Activated CD4-positive, CD25-positive, alpha-beta regulatory T cell treated with anti-CD3 and anti-CD28 coated beads, Interleukin-2, amount 50 U/mL, for 16 hours (primary cell): ENCODE measurements at places on chromosomes 1 and 21.
A peak's percentile ranks its signal among the peaks of the same experiment; 100 is the strongest.

- DNase-seq, result no peak
These were observed at the start of gene PTPRF for GRCh38 chr1:43530483-43531106. TSS of gene PTPRF (plus strand) at chr1:43530883. CDS start at chr1:43545076, 14,193 bp downstream.

DNA sequence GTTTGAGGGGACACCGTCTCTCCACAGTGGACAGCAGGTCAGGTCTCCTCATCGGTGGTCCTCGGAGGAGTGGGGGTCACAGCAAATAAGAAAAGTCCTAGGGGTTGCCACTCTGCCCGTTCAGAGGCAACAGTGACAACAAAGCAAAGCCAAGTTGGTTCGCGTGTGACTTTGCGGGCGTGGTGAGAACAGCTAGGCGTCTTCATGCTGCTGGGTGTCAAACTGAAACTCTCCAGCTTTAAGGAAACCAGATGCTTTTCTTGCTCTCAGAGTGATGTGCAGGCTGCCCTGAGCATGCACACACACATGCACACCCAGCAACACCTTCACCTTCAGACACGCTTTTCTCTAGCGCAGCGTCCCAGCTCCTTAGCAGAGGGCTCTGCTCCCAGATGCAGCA, 70.1 kb upstream of the ARHGEF16 start:
- no peak for DNase-seq

GRCh38 chr1:26111530-26112406, at the start of gene PDIK1L:
TSS of gene PDIK1L (plus strand) at chr1:26111824. CDS start at chr1:26114309, 2,485 bp downstream.
- DNase-seq, result peak; percentile 88

GRCh38 chr1:203915811-203916210, 54.4 kb downstream of the SNRPE start:
- no peak for DNase-seq

DNA sequence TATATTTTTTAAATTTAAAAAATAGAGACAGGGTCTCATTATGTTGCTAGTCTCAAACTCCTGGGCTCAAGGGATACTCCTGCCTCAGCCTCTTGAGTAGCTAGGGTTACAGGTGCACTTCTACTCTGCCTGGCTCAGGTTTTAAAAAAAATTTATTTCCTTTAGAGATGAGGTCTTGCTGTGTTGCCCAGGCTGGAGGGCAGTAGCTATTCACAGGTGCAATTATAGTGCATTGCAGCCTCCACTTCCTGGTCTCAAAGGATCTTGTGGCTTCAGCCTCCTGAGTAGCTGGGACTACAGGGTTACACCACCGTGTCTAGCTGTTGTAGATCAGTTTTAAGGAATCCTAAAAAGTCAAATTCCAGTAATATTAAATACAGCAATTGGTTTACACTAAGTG, 5.0 kb downstream of the RNF11 start:
- DNase-seq, result no peak
